SW 1271 (cell line): ENCODE measurements at places on chromosomes 3 and 15.

GRCh38 chr3:70028361-70028760, 28.8 kb downstream of the SAMMSON start:
- no peak for DNase-seq

GRCh38 chr15:40595219-40595618, 1.2 kb downstream of the KNL1 start:
- no peak for DNase-seq

DNA sequence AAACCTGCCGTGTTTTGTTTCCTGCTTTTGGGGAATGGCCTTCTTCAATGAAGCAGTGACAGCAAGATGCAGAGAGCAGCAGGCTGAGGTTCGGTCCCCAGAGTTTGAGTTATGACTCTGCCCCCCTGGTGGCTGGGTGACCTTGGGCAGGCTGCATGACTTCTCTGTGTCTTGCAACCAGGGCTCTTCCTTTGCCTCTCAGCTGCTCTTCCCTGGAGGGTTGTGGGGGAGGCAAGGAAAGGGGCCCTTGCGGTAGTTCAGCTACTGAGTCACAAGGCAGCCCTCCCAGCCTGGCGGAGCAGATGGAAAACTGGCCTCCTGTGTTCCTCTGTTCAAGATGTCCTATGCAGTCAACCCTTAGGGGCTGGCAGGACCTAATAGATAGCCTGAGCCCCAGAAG, 17.1 kb downstream of the CTXND1 start:
- peak; percentile 24 for DNase-seq

- peak; percentile 45 for DNase-seq
Measured at GRCh38 chr3:133943639-133944141, 48.0 kb upstream of the RAB6B start.

DNA sequence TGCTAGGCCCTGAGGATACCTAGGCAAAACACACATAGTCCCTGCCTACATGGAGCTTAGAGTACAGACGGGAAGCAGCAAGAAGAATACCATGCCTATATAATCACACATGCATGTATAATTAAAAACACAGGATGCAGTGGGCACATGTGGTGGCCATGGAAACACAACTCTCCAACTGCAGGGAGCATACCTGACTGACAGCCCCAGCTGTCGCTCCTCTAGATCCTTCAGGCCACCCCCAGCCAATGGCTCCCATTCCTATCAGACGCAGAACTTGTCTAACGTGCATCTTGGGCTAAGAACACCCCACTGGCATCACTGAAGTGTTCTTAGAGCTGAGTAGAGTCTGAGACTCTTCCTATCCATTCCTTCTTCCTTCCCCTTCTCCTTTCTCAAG, 125.5 kb upstream of the FRMD4B start:
- no peak for DNase-seq

DNA sequence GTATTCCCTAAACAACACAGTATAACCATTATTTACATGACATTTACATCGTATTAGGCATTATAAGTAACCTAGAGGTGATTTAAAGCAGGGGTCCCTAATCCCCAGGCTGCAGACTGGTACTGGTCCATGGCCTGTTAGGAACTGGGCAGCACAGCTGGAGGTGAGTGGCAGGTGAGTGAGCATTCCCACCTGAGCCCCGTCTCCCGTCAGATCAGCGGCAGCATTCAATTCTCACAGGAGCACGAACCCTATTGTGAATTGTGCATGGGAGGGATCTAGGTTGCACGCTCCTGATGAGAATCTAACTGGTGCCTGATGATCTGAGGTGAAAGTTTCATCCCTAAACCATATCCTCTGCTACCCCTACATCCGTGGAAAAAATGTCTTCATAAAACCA, 138.2 kb downstream of the ATP10A start:
- DNase-seq: no peak

- DNase-seq: no peak
Measured at GRCh38 chr3:24936574-24936973, 441.9 kb upstream of the THRB start.

DNA sequence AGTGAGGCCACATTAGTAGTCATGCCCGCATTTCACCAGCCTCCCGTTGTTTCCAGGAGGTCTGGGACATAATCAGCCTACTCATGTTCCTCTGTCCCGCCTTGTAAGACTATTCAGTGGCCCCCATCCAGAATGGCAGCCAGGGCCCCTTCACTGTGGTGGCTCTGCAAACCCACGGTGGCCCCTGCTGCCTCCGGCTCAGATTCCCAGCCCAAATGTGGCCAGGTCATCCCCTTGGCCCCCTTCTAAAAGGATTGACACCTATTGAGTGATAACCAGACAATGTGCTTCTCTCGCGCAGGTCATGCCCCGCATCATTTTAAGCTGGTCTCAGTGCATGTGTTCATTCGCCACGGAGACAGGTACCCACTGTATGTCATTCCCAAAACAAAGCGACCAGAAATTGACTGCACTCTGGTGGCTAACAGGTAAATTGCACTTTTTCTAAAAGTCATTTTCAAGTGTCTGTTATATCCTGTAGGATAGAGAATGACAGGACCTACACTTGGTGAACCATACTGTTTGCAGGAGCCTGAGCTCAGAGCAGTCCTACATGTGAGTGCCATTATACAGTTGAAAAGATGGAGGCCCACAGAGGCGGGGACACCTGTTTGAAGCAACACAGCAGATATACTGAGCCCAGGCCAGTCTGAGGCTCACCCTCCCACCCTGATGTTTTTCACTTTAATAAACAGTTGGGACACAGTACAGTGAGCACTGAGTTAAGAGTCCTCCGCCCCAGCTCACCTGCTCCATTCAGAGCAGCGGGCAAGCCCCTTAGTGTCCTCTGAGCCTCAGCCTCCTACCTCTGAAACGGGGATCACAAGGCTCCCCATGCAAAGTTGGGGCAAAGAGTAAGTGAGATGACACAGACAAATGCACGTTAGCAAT, 47.7 kb downstream of the PXYLP1 start:
- DNase-seq: no peak

DNA sequence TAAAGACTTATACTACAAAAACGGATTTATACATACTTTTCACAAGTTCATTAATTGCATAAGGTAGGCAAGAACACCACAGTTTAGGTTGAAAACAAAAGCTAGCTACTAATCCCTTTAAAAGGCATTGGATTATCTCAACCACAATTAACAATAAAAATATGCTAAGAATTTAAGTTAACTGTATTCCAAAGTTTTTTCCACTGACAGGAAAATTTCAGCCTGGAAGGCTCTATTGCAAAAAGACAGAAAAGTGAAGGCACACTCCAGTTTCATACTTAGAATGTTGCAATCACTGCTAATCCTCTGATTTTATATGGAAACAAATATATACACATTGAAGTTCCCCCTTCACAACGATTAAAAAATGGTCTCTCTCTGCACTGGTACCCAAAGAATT, 71.5 kb downstream of the TJP1 start:
- DNase-seq: no peak

DNA sequence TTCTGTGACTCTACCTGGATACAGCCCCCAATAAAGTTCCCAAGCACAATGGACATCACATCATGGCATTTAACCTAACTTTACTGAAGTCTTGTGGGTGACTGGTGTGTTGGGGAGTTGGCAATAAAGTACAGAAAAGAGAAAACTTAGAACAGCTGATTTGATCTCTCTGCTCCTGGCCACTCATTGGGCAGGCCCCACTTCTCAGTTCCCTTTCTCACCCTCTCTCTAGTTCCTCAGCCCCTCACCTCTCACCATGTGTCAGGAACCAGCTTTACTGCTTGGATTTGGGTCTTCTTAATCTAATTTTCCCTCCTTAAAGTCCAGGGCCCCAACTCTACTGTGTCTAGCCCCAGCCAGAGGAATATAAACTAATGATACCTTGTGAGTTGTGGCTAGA, 713 bp upstream of the MUC13 start:
- DNase-seq: no peak

DNA sequence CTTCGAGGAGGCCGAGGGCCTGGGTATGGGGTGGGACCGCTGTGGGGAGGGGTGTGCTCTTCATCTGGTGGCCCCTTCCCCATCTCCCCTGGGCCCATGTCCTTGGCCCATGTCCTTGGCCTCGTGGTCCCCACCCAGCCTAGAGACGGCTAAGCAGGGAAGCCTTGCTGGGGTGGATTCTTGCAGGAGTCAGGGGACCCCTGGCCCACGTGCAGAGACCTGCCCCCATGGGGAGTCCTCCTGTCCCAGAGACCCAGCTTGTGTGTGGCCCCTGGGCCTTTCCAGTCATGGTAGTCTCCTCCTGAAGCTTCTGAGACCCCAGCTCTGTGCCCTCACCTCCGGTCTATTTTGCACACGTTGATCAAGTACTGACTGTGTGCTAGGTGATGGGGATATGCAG, 97.4 kb downstream of the TBC1D2B start:
- no peak for DNase-seq
